ENCODE measurements at places on chromosomes 6 and 20.

GRCh38 chr6:4774715-4775493 lies 1.3 kb upstream of the CDYL start:
- DNase-seq = peak; percentile 45

- DNase-seq = no peak
Observed at GRCh38 chr6:100796049-100796823, 84.9 kb downstream of the ASCC3 start.

- no peak for DNase-seq
Observed at GRCh38 chr6:147642458-147642857, 134.0 kb downstream of the SAMD5 start.

GRCh38 chr6:44926556-44926955 lies 401.6 kb upstream of the RUNX2 start:
- DNase-seq = no peak

DNA sequence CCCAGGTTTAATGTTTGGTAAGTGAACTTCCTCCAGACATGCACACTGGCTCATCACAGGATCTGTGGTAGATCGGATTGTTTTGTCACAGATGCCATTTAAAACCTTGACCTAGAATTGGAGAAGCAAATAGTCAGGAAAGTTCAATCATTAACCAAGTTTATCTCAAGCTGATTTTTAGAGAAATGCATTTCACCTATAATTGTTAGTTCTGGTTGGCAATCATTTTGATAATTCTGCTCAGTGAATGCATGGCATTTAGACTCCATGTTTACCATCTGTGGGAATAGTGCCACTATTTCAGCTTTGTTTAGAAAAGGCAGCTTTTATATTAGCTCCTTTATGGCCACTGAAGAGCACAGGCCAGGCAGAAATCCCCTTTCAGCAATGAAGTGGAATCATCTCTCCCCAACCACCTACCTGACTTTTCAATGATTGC lies 73.9 kb upstream of the IPCEF1 start:
- no peak for DNase-seq

DNA sequence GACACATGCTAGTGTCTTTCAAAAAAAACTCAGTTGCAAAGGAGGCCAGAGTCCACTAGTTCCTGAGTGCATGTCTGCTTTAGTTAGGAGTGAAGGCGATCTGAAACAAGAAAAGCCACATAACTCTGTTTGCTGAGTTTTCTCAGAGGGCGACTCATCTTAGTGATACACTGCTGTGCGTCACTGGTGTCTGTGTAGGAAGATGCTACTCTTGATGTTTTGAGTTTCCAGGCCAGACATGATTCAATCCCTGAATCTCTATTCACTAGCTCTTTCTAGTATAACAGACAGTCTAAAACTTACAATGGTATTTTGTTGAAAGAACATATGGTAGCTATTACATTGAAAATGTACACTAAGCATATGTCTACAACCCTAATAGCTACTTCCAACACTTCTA lies 60.9 kb downstream of the GFRAL start:
- DNase-seq = no peak

GRCh38 chr6:156707818-156708217 lies 69.4 kb upstream of the ARID1B start:
- DNase-seq = no peak

DNA sequence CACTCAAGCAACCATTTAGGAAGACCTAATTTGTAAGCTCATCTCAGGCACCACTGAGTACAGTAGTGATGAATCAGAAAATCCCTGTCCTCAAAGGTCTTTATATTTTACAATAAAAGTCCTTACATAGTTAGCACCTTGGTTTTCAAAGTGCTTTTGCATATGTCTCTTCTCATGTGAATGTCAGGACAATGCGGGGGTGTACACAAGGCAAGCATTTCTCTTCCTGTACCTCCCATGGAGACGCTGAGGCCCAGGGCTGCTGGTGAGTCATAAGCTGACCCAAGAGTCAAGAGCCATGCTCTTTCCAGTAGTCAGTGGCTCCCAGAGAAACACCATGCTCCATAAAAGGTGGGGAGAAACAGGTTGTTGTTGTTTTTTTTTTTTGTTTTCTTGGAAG lies 174.0 kb downstream of the GJA10 start:
- no peak for DNase-seq

DNA sequence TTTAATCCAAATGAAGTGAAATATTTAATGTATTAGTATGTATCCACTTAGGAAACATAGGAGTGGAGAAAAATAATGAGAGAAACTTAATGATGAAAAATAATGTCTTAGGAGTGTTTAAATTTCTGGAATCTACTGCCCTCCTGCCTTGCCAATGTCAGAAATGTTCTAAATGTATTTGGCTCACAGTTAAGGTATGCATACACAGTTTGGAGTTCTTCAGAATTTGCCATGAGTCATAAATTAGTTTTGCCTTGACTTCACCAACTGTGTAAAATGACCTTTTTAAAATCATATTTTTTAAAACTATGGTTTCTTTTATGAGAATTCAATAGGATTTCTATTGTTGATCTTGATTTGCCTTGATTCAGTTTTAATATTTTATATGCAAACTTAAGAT lies 191.7 kb upstream of the HSF2 start:
- DNase-seq = no peak

All from femur (tissue), 1 donor.